RPMI8226 (cell line): ENCODE measurements at places on chromosomes 3 and 15.
A peak's percentile ranks its signal among the peaks of the same experiment; 100 is the strongest.

- no peak for DNase-seq
These were observed 60.4 kb upstream of the RNF7 start for GRCh38 chr3:141677701-141678100.

DNA sequence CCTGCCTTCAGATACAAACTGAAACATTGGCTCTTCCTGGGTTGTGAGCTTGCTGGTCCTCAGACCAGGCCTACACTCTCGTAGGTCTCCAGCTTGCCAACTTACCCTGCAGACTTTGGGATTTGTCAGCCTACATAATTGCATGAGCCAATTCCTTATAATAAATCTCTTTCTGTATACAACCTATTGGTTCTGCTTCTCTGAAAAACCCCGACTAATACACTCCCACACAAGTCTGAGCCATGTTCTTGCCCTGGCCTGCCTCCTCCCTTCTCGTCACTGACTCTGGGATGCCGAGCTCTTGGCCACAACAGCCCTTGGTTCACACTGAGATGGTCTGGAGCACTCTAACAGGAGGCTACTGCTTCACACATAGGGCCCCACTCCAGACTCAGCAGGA, 9.5 kb downstream of the CYP19A1 start:
- DNase-seq, result no peak

DNA sequence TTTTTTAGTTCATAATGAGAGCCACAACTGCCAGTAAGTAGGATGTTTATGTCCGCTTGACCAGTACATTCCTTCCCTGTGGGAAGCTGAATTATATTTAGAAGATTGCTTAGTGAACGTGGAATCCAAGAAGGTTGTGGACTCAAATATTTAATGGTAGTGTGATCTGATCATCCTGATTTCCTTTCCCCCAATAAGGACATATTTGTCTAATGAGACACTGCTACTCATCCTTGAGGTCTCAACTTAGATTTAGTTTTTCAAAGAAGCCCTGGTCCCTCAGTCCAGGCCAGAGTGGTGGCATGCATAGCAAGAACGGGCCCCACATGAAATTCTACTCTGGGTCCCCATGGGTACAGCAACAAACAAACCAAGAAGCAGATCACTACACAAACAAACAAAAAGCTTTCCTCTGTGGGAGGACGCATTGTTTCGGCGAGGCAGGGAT, 60.8 kb downstream of the USP13 start:
- no peak for DNase-seq

GRCh38 chr3:15522016-15522415, 510 bp upstream of the COLQ start:
- DNase-seq, result no peak

- peak; percentile 83 for DNase-seq
These were observed at the start of gene KY for GRCh38 chr3:134650431-134651346. TSS of gene KY (minus strand) at chr3:134651022. CDS start at chr3:134650960, 62 bp downstream.

DNA sequence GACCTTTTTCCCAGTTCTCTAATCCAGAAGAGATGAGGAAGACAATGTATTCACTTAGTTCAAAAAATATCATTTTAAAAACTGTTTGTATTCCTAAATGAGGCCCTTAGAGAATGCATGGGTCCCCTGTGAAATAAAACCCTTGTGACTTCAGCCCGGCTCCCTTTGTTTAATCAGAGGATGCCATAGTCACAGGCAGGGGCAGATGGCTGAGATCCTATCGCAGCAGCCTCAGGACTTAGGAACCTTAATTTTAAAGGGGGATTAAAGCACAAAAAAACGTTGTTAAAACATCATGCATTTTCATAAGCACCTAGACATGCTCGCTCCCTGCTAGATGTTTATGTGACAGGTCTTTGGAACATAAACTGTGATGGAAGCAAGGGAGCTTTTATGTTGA, 176.6 kb downstream of the IL20RB start:
- DNase-seq, result no peak

GRCh38 chr3:89971329-89971728, 863.9 kb downstream of the EPHA3 start:
- no peak for DNase-seq

GRCh38 chr3:194079702-194080172, 56.2 kb upstream of the HES1 start:
- DNase-seq, result no peak

GRCh38 chr3:105513042-105513441, 146.3 kb downstream of the ALCAM start:
- DNase-seq, result no peak

DNA sequence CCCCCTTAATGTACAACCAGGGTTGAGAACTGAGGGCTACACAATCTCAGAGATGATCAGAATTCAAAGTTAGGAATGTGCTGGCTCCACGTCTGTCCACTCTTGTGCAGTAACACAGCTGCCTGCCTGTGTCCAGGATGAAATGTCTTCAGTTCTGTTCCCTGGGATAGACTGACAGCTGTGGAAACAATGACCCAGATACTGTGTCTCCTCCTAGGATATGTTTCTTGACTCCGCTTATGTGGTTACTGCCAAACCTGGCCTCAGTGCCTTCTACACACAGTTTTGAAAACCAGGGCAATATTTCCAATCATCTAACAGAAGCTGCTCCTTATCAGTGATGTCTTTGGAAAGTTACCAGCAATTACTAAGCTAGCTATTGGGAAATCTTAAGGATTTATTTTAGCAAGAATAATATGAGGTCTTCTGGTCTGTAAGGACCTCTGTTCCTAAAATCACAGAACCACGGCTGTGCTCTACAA, 67.6 kb downstream of the NOX5 start:
- DNase-seq, result no peak

GRCh38 chr15:90463381-90463780, 66.3 kb upstream of the CRTC3 start:
- DNase-seq, result no peak

DNA sequence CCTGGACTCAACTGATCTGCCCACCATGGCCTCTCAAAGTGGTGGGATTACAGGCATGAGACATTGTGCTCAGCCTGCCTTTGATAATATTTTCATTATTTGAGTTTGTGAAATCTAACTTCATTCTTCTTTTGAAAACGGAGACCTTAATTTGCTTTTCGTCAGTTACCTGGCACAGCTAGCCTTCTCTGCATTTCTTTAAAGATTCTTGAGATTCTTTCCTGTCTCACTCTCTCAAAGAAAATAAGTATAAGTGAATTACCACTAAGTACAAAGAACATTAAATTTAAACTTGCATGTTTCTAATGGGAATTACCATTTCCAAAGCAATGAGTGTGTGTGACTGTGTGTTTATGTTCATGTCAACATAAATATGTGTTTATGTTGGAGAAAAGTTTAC, 187.9 kb downstream of the NFKBIZ start:
- no peak for DNase-seq

DNA sequence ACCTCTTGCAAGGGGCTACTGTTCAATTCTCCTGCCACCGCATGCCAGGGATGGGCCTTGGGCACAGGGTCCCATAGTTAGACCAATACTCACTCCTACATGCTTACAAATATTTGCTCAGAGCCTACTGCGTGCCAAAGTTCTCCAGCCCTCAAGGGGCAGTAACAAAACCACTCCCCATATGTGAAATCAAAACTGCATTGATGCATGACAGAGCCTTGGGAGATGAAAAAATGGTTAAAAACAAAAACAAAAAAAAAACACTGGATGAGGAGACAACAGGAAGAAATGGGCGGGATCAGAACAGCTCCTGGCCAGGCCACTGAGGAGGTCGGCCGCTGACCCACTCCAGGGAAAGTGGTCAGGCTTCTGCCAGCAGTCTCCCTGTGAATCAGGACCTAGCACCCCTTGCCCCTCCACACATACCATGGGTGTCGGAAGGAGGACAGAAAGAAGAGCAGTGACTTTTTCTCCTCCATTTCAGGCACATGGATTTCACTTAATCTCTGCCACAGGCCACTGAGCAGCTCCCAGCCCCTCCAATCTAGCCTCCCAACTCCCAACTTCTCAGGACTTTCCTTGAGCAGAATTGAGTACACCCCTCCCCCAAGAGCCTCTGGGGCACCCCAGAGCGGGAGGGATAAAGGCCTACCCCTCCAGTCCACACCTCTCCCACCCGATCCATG, 2.8 kb downstream of the PLXNB1 start:
- DNase-seq, result no peak

- DNase-seq, result peak; percentile 40
These were observed 32.3 kb downstream of the EXOG start for GRCh38 chr3:38528457-38528856.

- no peak for DNase-seq
These were observed 19.2 kb upstream of the MAP6D1 start for GRCh38 chr3:183844606-183845005.

GRCh38 chr3:46909535-46910161, 32.1 kb downstream of the PTH1R start:
- peak; percentile 82 for DNase-seq

DNA sequence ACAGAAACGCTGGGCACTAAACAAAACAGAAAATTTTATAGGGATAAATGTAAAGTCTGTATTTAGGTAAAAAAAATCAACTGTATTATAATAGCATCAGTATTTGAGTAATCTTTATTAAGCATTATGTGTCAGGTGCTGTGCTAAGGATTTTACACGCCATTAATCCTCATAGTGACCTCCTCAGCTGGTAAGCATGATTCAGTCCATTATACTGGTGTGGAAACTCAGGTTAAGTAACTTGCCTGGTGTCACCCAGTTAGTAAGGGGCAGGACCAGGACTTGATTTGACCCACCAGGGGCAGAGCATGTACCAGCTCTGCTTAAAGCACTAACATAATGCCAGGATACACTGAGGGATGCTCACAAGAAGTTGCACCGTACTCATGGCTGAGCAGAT, 4.8 kb downstream of the MYO5C start:
- no peak for DNase-seq

DNA sequence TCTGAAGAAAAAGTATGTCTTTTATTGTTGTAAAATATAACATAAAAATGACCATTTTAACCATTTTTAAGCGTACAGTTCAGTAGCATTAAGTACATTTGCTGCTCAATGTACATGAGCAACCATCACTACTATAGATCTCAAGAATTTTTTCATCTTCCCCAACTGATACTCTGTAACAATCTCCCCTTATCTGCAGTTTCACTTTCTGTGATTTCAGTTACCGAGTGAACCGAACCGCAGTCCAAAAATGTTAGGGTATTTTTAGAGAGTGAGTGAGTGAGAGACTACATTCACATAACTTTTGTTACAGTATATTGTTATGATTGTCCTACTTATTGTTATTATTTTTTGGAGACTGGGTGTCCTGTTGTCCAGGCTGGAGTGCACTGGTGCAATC, 9.0 kb upstream of the SLC25A26 start:
- DNase-seq, result no peak

DNA sequence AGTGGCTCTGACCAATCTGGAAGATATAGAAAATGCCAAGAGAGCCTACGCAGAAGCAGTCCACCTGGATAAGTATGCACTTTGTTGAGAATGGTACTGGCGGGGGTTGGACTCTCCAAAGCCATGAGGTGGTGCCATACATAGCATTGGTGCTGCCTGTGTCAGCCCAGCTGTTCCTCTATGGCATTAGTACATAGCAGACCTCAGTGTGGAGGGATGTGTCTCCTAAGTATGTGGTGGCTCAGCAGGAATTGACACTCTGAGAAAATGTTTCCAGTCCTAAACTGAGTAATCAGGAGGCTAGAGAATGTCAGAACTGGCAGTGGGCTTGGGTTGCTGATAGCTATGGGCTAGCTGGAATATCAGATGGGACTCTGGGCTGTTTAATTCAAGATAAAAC, 48.4 kb downstream of the ADPGK start:
- no peak for DNase-seq

- DNase-seq, result no peak
These were observed 244.9 kb downstream of the FGF12 start for GRCh38 chr3:192482391-192482790.

DNA sequence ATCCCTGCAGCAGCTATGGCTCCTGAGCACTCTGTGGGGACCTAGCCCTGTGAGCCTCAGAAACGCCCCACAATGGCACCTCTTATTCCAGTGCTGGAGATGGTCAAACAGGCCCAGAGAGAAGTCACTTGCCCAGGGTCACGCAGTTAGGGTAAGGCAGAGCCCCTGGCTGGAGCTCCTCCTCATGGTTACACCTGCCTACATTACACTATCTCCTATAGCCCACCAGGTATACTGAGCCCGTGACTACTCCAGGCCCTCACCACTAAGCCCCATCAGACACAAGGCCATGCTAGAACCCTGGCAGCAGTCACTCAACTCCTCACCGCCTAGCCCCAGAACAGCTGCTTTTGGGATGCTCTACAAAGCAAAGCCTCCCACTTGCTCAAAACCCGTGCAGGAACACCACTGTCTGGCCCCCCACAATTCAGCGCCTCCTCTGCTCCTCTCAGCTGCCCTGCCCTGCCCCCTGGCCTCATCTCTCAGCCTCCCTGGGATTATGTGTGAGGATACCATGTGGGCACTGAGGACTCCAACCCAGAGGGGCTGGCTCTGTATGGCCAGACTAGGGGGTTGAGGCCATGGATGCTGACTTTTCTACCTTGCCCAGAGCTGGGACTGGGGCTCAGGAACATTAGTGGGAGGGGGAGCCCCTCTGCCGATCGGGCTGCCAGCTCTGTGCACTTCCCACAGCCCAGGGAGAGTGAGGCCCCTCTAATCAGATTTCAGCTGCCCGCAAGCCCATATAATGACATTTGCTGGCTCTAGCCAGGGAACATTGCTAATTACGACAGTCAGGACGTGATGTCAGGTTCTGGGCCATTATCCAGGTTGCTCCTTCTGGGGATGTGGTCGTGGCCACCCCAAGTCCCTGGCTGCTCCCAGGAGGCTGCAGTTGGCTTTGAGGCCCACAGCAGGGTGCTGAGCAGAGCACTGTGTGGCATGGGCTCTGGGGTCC, 4.0 kb downstream of the NT5DC2 start:
- DNase-seq, result no peak

- no peak for DNase-seq
These were observed 2.8 kb downstream of the GPD1L start for GRCh38 chr3:32109256-32109655.

DNA sequence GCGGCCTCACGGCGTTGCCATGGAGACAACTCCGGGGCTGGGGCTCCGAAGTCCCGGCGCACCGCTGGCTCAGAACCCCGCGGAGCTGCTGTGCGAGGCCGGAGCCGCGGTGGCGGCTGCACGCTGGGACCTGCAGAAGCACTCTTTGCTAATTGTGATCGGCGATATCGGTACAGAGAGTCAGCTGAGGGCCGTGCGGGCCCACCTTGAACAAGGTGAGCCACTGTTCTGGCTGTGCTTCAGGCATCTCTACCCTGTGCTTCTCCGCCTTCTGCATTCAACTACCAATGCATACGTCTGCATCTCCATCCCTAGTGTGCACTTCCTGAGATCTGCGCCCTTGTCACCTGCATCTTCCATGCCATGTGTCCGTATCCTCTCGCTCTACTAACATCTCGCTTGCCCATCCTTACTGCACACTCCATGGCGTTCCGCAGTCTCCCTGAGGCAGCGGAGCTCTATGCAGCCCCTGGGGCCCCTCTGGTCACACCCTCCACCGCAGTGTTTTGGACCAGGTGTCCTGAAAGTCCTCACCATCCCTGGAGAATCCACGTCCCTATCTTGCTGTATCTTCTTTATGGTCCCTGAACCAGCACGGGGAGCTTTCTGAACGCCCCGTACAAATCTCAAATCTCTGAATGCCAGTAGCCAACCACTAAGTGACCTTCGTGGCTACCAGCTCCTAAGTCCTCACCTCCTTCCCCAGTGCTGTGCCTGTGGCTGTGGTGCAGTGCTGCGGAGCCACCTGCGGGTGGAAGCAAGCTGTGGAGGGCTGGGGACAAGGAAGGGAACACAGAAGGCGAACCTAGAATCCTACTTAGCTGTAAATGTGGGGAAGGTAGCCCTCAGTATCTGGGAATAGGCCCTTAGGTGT, 6.2 kb upstream of the MAP1A start:
- peak; percentile 32 for DNase-seq
